ENCODE measurements at places on chromosomes 16 and 17.

- DNase-seq = no peak
These were observed 16.7 kb upstream of the SLC12A3 start for GRCh38 chr16:56848029-56848936.

DNA sequence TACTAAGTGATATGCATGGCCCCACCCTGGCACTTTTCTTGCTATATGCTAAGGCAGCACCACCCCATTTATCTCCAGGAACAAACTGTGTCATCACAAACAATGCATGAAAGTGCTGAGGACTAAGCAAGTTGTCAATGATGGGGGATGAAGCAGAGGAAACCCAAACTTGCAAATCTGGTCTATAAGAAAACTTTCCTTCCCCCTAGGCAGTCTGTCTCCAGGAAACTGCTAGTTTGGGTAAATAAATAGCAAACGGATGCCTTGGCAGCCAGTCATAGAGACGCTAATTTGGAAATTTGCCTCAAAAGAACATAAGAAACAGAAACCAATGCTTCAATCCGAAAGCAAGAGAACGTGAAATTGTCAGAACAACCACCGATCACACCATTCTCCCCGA is 5.6 kb upstream of the HSBP1 start:
- DNase-seq = no peak

- no peak for DNase-seq
These were observed 35.6 kb downstream of the TENT4B start for GRCh38 chr16:50188619-50189136.

GRCh38 chr17:4130715-4131114 is 12.1 kb downstream of the ZZEF1 start:
- no peak for DNase-seq

DNA sequence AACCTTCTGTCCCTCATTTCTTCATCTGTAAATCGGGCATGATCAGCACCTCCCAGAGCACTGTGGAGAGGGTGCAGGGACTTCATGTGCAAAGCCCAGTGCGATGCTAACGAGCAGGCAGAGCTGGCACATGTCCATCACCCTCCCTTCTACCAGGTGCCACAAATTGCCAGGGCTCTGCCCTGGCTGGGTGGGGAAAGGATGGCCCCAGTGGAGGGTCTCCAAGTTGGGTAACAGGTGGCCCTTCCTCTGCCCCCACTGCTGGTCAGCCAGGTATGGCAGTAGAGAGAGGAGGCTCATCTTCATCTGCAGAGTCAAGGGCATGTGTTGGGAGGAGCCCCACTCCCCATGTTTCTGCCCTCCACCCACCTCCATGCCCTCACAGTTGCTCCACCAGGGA is 61.5 kb upstream of the CDH5 start:
- no peak for DNase-seq

DNA sequence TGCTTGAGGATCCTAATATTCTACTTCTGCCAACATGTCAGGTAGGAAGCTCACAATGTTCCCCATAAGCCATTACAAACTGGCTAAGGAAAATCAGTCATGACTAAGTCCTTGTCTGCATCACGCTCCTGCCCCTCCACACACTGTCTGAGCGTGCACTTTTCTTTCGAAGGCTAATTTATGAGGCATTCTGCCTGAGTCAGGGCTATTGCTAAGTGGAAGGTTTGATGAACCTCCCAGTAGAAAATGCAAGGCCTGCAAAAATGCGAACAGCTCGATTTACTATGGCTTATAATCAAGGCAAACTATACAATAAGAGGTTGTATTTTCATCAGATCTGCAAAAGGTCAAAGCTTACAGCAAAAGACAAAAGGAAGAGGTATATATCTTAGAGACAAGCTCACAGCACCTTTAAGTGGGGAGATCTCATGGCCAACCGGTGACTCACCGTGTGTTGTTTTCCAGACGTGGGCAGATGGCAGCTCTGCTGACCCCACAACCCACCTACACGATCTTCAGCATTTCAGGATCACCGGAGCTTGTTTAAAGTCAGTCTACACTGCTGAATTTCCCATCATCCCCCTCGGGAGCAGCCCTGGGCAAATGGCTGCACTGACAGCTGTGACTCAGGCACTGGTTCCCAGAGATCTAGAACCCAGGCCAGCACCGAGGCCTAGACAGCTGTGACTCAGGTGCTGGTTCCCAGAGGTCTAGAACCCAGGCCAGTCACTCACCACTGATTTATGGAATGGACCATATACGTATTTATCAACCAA is 26.1 kb downstream of the MEAK7 start:
- DNase-seq = no peak

GRCh38 chr17:610276-610675 is 104.4 kb downstream of the VPS53 start:
- DNase-seq = no peak

DNA sequence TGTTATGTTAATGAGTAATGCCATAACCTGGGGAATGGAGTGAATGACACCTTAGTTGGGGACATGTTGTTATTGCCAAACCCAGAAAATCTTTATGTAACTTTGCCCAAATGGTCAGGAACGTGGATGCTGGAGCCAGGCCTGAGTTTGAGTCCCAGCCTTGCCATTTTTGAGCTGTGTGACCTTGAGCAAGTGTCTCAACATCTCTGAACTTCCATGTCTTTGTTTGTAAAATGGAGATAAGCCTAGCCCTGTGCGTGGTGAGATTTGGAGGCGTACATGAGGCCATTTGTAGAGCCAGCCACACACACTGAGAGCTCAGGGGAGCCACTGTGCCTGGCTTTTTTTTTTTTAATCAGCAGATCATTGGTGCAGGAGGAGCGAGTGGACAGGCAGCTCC is 247.3 kb downstream of the FOXL1 start:
- DNase-seq = no peak

- DNase-seq = no peak
These were observed 71.6 kb upstream of the ALOX12 start for GRCh38 chr17:6924208-6924607.

DNA sequence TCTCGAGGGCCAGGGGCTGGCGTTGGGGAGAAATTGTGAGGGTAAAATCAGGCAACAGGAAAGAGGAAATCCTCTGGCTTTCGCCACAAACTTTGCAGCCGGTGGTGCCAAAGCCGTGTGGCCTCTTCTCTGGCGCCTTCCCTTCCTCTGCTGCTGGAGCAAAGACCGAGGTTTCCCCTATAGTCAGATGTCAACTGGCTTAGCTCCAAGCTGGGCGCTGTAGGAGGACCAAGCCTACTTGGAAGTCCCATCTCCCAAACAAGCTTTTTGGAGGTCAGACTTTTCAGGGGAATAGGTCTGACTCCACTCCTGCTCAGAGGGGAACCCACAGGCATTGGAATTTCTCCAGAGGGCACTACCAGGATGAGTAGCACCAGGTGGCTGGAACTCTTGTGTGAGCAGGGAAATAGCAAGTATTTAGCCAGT is 5.0 kb downstream of the IGFBP4 start:
- DNase-seq = no peak

DNA sequence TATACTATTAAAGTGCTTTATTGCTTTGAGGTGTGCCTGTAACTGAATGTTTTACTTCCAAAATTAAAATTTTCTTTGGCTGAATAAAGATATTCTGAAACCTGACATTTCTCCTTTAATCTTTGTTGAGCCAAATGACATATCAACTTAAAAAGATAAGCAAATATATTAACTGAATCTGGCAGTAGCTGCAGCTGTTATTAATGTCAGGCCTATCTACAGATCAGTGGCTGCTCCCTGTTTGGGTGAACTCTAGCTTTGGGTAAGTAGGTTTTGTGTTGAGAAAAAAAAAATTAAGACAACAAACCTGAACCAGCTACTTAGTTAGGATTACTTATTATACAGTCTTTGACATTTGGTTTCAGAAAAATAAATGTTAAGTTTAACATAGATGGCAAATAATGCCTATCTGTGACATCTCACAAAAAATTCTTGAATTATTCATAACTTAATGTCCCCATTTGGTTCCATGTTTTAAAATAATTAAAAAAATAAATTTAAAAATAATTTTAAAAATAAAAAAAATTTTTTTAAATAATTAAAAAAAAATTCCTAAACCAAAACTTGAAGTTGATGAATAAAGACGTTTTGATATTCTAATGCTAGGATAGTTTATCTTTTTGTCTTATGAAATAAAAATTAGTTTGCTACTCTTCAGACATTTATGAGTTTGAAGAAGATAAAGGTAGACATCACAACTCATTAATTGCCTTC is 19.8 kb downstream of the CPD start:
- no peak for DNase-seq

DNA sequence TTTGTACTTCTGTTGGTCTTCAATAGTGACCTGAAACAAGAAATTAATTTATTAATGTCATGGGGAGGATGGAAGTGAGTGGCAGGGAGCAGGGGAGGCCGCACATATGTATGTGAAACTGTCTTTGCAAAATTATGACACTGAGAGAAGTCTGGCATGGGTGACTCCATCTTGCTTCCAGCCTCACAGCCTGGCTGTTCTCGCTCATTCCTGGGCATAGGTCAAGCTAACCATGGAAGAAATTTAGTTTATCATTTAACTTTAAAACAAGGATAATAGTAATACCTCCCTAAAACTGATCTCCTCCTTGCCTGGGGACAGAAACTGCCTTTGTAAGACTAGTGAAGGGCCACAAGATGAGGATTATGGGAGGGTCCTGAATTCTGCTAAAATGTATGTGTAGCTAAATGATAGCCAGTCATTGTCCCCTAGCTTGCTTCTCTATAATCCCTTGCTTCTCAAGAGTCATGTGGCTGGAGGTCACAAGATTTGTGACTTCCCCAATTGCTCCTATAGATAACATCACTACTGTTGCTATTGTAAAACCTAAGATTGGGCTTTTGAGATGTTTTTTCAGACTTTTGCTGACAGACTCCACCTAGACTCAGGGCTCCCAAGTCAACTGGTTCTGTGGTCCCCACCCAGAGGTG is 126.0 kb downstream of the HS3ST3A1 start:
- no peak for DNase-seq

- DNase-seq = no peak
These were observed 365.7 kb upstream of the CA10 start for GRCh38 chr17:52524096-52524637.

- no peak for DNase-seq
These were observed 228.7 kb downstream of the MSI2 start for GRCh38 chr17:57484826-57485565.

DNA sequence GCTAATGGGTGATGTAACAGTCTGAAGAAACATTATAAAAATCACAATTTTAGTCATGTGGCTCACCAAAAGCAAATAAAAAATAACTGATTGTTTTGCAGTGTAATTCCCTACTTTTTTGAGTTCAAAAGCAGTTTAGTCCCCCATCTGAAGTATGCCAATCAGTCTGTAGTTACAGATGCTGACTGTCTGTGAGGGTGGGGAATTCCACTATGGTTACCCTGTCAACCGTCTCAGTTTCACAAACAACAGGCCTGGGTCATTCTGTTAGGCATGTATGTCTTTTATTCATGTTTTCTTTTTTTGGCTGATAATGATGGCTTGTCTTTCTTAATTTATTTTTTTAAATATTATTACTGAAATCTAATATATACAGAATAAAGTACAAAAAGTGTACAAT is 69.3 kb downstream of the STXBP4 start:
- peak; percentile 10 for DNase-seq

DNA sequence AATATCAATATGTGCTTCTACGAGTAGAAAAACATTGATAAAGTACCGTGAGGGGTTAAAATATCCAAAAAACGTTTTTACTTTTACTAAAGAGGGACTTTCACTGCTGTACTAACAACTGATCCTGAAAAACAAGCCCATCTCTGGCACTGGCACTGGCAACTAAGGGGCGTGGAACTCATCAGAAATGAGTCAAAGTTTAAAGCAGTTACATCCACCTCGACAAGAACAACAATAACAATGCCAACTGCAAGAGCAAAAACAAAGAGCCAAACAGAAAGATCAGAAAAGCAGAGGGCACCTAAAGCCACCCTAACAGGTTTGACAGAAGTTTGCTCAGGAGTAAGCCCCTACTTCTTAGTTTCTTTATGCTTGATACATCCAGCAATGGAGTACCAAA is 13.1 kb downstream of the MBTPS1 start:
- DNase-seq = no peak

DNA sequence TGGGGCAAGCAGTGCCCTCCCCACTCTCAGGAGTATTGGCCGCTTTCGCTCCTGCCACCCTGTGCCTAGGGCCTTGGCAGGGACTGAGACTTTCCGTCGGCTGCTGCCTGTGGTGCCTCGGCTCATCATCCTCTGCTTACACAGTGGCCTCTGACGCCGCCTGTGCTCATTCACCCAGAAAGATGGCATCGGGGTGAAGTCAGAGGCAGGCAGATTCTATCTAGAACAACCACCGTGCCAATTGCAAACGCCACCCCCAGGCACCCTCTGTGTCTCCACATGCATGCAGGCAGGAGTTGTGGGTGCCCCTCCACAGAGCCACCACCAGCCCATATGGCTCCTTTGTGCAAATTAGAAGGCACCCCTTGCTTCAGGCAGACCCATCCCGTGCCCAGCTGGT is 154.2 kb upstream of the GSE1 start:
- DNase-seq = no peak

DNA sequence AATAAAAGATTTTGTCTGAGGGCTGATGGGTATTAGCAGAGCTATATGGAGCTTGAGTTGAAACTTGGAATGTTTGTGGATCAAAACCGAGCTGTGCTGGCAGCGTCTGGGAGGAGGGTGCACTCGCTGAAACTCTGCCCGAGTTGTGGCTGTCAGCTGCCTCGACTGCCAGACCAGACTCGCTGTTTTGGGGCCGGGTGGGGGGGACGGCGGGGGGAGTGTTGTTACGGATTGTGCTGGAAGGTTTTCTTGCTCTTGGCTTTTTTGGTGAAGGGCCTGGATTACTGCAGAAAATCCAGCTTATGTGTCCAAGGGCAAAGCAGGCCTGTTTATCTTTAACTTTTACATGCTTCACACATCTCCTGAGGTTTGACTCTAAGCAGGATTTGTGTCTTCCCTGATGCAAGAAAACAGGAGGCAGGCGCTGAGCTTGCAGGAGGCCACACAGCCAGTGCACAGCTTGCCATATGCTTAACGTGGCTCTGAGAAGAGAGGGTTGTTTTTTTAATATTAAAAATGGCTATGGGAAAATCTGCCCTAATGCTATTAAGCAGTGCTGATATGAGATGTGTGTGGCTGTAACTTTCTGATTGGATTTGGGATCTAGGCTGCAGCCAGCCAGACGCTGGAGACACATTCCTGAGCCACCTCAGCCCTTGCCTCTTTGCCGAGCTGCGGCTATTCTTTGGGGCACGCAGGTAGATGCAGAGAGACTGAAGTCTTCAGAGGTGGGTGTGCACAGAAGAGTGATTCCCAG is 20.5 kb upstream of the RPTOR start:
- no peak for DNase-seq

DNA sequence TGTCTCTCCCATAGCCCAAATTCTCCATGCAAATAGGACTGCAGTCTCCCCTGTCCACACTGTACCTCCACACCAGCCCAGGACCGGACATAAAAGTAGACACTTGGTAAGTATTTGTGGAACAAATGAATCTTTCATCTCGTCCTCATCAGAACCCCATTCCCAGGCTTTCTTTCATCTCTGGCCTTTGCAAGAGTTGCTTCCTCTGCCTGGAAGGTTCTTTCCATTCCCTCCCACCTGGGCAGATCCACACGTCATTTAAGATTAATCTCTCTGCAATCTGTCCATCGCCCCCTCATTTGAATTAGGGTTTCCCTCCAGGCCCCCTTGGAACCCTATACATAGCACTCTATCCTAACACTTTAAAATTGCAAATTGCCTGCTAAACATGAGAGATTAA is 3.9 kb upstream of the NXPH3 start:
- no peak for DNase-seq

- DNase-seq = no peak
These were observed 23.4 kb downstream of the SUPT6H start for GRCh38 chr17:28685366-28685765.

- no peak for DNase-seq
These were observed 489.0 kb downstream of the KCNJ2 start for GRCh38 chr17:70658317-70658716.
